Activated naive CD4-positive, alpha-beta T cell treated with anti-CD3 and anti-CD28 coated beads for 36 hours (primary cell): ENCODE measurements at places on chromosomes 16 and 17.

GRCh38 chr16:55154262-55154661 lies 169.7 kb upstream of the IRX6 start:
- H3K27me3 ChIP-seq, result peaks cover 3% of the 10 kb centered on the region
- H3K4me3 ChIP-seq, result no peak overlapping the region
- no peaks in the 10 kb centered on the region for H3K36me3 ChIP-seq
- DNase-seq, result no peak

DNA sequence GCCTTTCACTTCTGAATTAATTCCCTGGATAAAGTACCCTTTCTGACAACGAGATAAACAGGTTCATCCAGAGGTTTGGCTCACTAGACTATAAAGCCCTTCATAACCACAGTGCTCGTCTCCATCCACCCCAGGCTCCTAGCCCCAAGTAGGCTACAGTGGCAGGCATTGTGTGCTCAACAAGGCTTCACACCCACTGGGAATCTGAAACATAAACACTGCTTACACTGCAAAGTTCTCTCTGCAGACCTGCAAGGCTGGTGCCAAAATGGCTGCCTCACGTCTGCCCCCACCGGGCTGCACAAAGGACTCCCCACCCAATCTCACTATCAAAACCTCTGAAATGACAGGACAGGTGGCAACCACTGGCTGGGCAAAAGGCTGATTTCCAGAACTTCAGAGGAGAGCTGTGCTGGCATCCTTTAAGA lies 5.1 kb upstream of the HLF start:
- H3K27me3 ChIP-seq, result peaks cover 63% of the 10 kb centered on the region
- H3K36me3 ChIP-seq, result no peaks in the 10 kb centered on the region
- DNase-seq, result no peak
- H3K27ac ChIP-seq, result no peak overlapping the region
- peaks cover 13% of the 10 kb centered on the region for H3K4me1 ChIP-seq

DNA sequence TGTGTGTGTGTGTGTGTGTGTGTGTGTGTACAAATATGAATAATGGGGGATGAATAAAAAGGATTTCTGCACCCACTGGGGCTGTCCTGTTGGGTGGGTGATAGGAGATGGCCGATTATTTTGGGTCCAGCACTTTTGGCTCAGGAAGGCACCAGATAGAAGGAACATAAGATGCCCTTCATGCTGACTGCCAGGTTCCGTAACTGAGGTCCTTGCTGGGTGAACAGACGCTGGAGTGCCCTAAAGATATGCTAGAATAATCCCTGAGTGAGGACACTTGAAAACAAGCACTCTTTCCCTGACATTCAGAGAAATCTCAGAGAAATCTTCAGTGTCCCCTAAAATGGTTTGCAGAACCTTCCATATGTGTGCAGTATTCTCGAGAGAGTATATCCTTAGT lies 17.7 kb downstream of the IRX6 start:
- H3K36me3 ChIP-seq, result no peaks in the 10 kb centered on the region
- H3K4me3 ChIP-seq, result no peak overlapping the region
- H3K27ac ChIP-seq, result no peak overlapping the region
- DNase-seq, result no peak
- peaks cover 15% of the 10 kb centered on the region for H3K27me3 ChIP-seq

DNA sequence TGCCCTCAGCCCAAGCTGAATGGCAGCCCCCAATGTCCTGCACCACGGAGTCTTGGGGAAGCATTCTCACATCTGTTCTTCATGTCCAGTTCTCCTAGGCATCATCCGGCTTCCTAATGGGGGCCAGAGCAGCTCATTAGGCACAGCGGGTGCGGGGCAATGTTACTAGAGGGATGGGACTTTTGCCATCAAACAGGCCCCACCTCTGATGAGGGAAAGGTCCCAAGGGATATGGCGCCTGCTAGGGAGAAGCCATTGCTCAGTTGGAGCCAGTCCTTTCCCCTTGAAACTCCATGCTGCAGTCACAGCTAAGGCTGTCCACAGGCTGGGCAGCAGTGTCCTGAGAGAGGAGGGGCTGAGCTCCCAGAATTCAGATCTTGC lies 1.7 kb upstream of the DPH1 start:
- DNase-seq, result no peak
- H3K36me3 ChIP-seq, result no peaks in the 10 kb centered on the region
- no peak overlapping the region for H3K27ac ChIP-seq
- no peak overlapping the region for H3K4me3 ChIP-seq
- peaks cover 29% of the 10 kb centered on the region for H3K27me3 ChIP-seq
- H3K4me1 ChIP-seq, result peaks cover 31% of the 10 kb centered on the region

- DNase-seq, result no peak
- no peak overlapping the region for H3K4me3 ChIP-seq
- no peak overlapping the region for H3K27ac ChIP-seq
- no peaks in the 10 kb centered on the region for H3K27me3 ChIP-seq
- H3K36me3 ChIP-seq, result no peaks in the 10 kb centered on the region
Measured at GRCh38 chr16:73274140-73274539, 226.2 kb upstream of the ZFHX3 start.

GRCh38 chr16:57501492-57501891 lies 15.2 kb upstream of the DOK4 start:
- H3K27ac ChIP-seq, result no peak overlapping the region
- no peak for DNase-seq
- H3K27me3 ChIP-seq, result no peaks in the 10 kb centered on the region
- no peak overlapping the region for H3K4me3 ChIP-seq

- H3K27ac ChIP-seq, result no peak overlapping the region
- no peaks in the 10 kb centered on the region for H3K4me1 ChIP-seq
- no peaks in the 10 kb centered on the region for H3K36me3 ChIP-seq
- no peak for DNase-seq
- H3K27me3 ChIP-seq, result no peaks in the 10 kb centered on the region
- no peak overlapping the region for H3K4me3 ChIP-seq
Measured at GRCh38 chr17:58184308-58184985, 8.1 kb upstream of the EPX start.
